ENCODE measurements at places on chromosomes 16 and 17. TPM values are rescaled to one million over a fixed set of nuclear protein-coding genes. Genes with fewer than 3 reads are reported as not detected.

MYH8 gene
- 0.11 TPM for polyA plus RNA-seq

FNDC8 gene
- not detected for polyA plus RNA-seq

HOXB5 gene
- polyA plus RNA-seq, result 3.3 TPM

YBX2 gene
- polyA plus RNA-seq, result 1.3 TPM

TM4SF5 gene
- 42.6 TPM for polyA plus RNA-seq

HYDIN gene
- 1.1 TPM for polyA plus RNA-seq

- DNase-seq, result no peak
- no peak overlapping the region for H3K27ac ChIP-seq
- no peaks in the 10 kb centered on the region for H3K27me3 ChIP-seq
- no peak overlapping the region for H3K4me3 ChIP-seq
- H3K4me1 ChIP-seq, result no peaks in the 10 kb centered on the region
- H3K36me3 ChIP-seq, result no peaks in the 10 kb centered on the region
Observed at GRCh38 chr16:13061691-13062090, 160.3 kb downstream of the SHISA9 start.

- no peak for DNase-seq
- H3K27me3 ChIP-seq, result no peaks in the 10 kb centered on the region
- H3K36me3 ChIP-seq, result no peaks in the 10 kb centered on the region
- H3K27ac ChIP-seq, result no peak overlapping the region
- H3K4me1 ChIP-seq, result no peaks in the 10 kb centered on the region
Observed at GRCh38 chr17:74521701-74522201, 9.5 kb downstream of the CD300LB start.

DNA sequence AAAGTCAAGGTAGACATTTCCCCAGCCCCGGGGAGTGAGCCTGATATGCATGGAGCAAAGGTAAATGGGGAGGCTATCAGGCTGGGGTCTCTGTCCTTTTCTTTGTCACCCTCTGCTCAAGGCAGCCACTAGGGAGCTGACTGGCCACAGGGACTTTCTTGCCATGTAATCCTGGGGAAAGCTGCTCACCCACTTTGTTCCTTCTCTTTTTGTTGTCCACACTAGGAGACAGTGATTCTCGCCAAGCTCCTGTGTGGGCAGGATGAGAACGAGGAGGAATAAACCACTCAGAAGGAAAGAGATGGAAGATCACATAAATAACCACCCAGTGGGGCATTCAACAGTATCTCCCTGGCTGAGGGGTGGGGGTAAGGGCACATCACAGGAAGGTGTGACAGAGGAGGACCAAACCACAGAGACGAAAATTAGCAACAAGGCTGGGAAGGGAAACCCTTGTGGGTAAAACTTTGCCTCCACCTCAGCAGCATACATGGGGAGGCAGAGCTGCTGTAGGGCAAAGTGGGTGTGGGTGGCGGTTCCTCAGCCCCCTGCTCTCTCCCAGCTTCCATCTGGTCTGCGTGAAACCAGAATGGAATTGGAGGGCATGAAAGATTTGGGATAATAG lies 26.2 kb upstream of the CCL1 start:
- H3K4me3 ChIP-seq, result no peak overlapping the region
- no peak overlapping the region for H3K27ac ChIP-seq
- H3K27me3 ChIP-seq, result peaks cover 4% of the 10 kb centered on the region
- H3K4me1 ChIP-seq, result no peaks in the 10 kb centered on the region
- no peak for DNase-seq
- no peaks in the 10 kb centered on the region for H3K36me3 ChIP-seq

DNA sequence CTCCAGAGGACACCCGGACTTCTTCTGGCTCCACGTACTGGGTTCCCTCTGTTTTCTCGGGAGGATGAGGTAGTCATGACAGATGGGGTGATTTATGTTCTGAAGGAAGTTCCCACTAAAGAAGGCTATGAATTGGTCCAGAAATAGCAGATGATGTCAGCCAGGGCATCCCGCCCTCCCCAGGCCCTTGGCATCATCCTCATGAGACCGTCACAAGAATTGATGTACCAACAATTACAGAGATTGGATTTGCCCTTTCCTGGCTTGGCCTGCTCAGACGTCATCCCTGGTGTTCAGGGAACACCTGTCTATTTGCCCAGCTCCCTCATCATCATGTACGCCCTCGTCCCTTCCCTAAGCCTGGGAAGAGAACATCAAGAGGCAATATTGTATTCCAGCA lies 102.8 kb upstream of the CCL1 start:
- no peaks in the 10 kb centered on the region for H3K4me1 ChIP-seq
- no peak for DNase-seq
- H3K4me3 ChIP-seq, result no peak overlapping the region
- peaks cover 25% of the 10 kb centered on the region for H3K27me3 ChIP-seq
- H3K27ac ChIP-seq, result no peak overlapping the region
- H3K36me3 ChIP-seq, result no peaks in the 10 kb centered on the region

DNA sequence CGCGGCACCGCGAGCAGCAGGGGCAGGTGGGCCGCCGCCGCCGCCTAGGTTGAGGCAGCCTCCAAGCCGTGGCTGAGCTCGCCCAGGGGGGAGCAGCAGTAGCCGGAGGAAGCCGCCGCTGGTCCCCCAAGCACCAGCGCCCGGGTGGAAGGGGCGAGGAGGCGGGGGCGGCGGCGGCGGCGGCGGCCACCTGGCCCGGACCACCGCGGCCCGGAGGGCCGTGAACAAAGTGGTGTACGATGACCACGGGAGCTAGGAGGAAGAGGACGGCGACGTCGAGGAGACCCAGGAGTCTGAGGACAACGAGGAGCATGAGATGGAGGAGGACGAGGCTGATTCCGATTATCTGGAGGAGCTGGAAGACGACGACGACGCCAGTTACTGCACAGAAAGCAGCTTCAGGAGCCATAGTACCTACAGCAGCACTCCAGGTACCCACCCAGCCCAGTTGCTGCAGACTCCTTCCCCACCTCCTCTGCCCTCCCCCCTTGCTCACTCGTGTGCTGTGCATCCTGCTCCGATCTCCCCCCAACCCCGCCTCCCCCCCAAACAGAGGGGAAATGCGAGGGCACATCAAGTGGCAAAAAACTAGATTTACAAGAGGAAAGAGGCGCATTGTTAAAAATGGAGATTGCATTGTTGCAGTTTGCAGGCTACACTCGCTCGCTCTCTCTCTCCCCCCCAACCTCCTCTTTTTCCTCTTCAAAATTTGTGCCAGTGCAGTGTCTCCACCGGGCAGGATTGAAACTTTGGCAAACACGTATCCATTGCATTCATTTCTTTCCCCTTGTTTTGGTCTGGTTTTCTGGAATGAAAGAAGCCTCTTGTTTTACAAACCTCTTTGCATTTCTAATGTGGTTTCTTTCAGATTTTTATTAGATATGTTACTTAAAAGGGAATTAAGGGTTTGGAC lies 41.8 kb upstream of the AMZ2 start:
- peaks cover 2% of the 10 kb centered on the region for H3K4me1 ChIP-seq
- H3K27me3 ChIP-seq, result peaks cover 13% of the 10 kb centered on the region
- H3K36me3 ChIP-seq, result no peaks in the 10 kb centered on the region
- H3K27ac ChIP-seq, result peak overlapping the region; percentile 94

DNA sequence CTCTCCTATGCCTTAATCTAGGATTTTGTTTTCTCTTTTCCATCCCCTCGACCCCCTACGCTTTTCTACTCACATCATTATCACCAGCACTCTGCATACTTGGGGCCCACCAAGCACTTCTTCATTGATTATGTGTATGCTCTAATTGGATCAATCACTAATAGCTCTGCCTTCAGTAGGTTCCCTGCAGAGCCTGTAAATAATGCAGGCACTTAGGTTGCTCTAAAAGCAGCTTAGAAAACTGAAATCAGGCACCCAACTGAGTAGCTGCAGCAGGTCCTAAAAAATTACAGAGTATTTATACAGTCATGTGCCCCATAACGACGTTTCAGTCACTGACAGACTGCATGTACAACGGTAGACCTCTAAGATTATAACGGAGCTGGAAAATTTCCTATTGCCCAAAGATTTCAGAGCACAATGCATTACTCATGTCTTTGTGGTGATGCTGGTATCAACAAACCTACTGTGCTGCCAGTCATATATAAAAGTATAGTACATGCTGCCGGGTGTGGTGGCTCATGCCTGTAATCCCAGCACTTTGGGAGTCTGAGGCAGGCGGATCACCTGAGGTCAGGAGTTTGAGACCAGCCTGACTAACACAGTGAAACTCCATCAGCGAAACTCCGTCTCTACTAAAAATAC lies 280.4 kb downstream of the HS3ST3B1 start:
- no peak overlapping the region for H3K4me3 ChIP-seq
- no peaks in the 10 kb centered on the region for H3K36me3 ChIP-seq
- H3K27me3 ChIP-seq, result no peaks in the 10 kb centered on the region
- no peaks in the 10 kb centered on the region for H3K4me1 ChIP-seq
- DNase-seq, result no peak

DNA sequence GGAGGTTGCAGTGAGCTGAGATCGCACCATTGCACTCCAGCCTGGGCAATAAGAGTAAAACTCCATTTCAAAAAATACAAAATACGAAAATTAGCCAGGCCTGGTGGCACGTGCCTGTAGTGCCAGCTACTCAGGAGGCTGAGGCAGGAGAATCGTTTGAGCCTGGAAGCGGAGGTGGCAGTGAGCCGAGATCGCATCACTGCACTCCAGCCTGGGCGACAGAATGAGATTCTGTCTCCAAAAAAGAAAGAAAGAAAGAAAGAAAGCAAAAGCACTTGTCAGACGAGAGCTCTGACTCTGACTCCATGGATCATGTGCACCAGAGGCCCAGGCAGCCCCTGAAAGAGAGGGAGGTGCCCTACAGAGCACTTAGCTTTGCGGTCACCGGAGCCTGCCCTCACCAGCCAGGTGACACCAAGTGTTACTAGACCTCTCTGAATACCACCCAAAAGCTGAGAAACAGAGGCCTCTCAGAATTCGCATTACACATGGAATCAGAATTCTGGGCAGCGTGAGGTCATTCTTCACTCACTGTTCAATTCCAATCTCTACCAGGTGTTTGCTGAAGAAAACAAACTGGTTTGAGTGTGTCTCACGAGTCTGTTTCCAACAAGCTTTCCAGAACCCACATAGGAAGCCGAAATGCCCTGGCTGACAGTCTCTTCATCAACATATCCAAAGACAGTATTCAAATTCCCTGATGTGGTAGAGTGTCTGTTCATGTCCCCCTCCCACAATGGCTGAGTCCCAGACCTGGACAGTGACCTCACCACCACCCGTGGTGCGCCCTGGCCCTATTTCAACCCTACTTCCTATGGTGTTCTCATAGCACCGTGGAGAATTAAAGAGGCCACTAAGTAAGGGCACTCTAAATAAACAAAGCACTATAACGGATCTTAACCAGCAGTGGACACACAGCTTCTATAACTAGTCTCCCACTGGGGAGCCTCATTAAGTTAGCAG lies 1.5 kb downstream of the FLCN start:
- peak overlapping the region; percentile 98 for H3K27ac ChIP-seq
- DNase-seq, result peak; percentile 60
- no peaks in the 10 kb centered on the region for H3K27me3 ChIP-seq
- peak overlapping the region; percentile 73 for H3K4me3 ChIP-seq
- peaks cover 36% of the 10 kb centered on the region for H3K4me1 ChIP-seq

DNA sequence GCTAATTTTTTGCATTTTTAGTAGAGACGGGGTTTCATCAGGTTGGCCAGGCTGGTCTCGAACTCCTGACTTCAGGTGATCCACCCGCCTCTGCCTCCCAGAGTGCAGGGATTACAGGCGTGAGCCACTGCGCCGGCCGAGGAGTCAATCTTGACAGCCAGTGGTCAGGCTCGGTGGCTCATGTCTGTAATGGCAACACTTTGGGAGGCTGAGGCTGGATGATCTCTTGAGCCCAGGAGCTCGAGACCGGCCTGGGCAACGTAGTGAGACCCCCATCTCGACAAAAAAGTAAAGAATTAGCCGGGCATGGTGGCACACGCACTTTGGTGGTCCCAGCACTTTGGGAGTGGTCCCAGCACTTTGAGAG lies 608 bp upstream of the PGS1 start:
- H3K4me3 ChIP-seq, result peak overlapping the region; percentile 75
- H3K36me3 ChIP-seq, result no peaks in the 10 kb centered on the region
- peak overlapping the region; percentile 95 for H3K27ac ChIP-seq

DNA sequence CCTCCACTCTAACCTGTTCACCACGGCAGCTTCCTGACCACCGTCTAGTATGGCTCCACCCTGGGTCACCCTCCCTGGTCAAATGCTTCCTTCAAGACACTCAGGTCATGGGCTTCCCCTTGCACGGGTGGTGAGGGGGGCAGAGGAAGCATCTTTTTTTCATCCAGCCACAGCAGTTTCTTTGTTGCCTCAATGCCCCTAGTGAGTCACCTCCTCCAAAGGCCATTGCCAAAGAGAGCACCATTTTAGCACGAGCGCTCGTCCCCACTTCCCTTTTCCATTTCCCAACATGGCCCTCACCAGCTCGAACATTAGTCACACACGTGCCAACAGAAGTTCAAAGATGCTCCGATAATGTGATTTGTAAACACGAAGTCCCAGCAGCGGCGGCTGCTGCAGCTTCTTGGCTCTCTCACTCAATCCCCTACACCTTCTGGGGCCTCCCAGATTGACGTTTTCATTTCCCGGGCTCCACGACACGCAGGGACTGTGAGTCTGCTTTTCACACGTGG lies 134.6 kb downstream of the GAS7 start:
- no peak overlapping the region for H3K4me3 ChIP-seq
- H3K27me3 ChIP-seq, result no peaks in the 10 kb centered on the region
- peak; percentile 51 for DNase-seq
- H3K36me3 ChIP-seq, result no peaks in the 10 kb centered on the region
- H3K27ac ChIP-seq, result peak overlapping the region; percentile 83
- peaks cover 17% of the 10 kb centered on the region for H3K4me1 ChIP-seq

DNA sequence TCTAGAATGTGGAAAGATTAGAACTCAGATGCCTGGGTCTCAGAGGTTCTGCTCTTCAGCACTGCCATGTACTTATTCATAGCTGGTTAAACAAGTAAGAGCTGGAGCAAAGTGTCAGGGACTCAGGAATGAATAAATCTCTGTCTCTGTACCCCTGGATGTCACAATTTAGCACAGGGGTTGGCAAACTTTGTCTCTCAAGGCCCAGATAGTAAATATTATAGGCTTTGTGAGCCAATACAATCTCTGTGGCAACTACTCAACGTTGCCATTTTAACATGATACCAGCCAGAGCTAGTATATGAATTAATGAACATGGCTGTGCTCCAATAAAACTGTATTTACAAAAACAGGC lies 220.3 kb upstream of the MON1B start:
- peak overlapping the region; percentile 1 for H3K27ac ChIP-seq
- H3K27me3 ChIP-seq, result no peaks in the 10 kb centered on the region
- DNase-seq, result no peak
- no peaks in the 10 kb centered on the region for H3K4me1 ChIP-seq
- H3K36me3 ChIP-seq, result no peaks in the 10 kb centered on the region

- no peak overlapping the region for H3K4me3 ChIP-seq
- no peak overlapping the region for H3K27ac ChIP-seq
- no peaks in the 10 kb centered on the region for H3K4me1 ChIP-seq
- H3K27me3 ChIP-seq, result no peaks in the 10 kb centered on the region
- no peaks in the 10 kb centered on the region for H3K36me3 ChIP-seq
Observed at GRCh38 chr17:1058423-1059130, 61.6 kb downstream of the TIMM22 start.

GRCh38 chr16:81477697-81478693 lies 33.4 kb downstream of the CMIP start:
- DNase-seq, result no peak
- H3K4me1 ChIP-seq, result peaks cover 8% of the 10 kb centered on the region
- no peak overlapping the region for H3K27ac ChIP-seq
- H3K4me3 ChIP-seq, result no peak overlapping the region
- H3K27me3 ChIP-seq, result no peaks in the 10 kb centered on the region
